ENCODE measurements at places on chromosomes 7 and 10. TPM values are rescaled to one million over a fixed set of nuclear protein-coding genes. Genes with fewer than 3 reads are reported as not detected.

DNA sequence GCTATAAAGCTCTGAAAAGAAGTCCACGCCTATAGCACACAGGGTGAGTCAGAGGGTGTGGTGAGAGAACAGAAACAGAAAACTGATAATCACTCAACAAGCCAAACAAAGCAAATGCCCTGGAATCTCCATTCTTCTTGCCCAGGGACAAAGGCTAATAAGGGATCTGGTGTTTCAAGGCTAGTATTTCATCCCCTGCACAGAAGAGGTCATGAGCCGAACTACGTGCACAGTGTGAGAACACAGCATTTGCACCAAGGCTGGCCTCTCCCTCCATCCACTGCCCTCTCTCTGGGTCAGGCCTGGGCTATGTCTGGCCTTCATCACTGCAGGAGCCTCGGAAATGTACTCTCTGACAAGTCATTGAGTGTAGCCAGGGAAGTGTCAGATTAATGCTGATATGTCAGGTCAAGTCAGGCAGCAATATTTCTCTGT is 42.7 kb downstream of the PRR15 start:
- DNase-seq, result peak; percentile 51

DNA sequence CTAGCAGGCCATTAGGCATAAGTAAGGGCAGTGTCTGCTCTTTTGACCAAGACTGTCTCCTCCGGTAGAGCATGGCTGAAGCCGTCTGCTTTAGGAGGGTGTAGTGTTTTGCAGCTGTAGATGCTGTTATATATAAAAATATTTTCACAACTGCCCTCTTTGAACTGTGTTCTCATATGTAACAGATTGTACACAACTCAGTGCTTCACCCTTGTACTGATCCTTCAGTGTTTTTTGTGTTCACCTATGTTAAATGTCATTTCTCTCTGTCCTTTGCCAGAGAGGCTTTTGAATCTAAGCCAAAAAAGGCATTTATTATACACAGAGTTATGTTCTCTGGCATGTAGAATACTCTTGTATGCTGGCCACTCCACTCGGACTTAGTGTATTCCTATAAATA is 135.5 kb downstream of the BICC1 start:
- DNase-seq, result peak; percentile 60

GRCh38 chr10:123537188-123537961 is 128.8 kb upstream of the GPR26 start:
- DNase-seq, result no peak

DNA sequence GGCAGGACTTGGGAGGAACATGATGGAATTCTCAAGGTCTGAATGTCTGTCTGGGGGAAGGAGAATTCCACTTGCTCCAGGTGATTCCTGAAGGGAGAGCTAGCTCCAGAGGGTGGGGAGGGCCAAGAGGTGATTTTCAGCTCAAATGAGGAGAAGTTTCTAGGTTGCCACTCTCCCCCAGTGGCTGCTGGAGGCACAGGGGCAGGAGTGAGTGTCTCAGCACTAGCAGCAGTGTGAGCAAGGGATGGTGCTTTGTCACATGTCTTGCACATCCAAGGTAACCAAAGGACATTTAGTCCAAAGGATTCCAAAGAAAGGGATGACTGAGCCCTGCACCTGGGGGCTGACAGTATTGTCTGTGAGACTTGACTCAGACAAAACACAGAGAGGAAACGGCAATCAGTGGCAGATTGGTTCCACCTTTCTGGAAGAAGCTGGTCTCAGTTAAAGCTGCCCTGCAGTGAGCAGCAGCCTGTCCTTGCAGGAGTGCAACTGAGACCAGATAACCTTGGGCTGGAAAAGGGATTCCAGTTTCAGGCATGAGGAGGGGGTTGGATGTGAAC is 51.2 kb upstream of the PCBD1 start:
- no peak for DNase-seq

DNA sequence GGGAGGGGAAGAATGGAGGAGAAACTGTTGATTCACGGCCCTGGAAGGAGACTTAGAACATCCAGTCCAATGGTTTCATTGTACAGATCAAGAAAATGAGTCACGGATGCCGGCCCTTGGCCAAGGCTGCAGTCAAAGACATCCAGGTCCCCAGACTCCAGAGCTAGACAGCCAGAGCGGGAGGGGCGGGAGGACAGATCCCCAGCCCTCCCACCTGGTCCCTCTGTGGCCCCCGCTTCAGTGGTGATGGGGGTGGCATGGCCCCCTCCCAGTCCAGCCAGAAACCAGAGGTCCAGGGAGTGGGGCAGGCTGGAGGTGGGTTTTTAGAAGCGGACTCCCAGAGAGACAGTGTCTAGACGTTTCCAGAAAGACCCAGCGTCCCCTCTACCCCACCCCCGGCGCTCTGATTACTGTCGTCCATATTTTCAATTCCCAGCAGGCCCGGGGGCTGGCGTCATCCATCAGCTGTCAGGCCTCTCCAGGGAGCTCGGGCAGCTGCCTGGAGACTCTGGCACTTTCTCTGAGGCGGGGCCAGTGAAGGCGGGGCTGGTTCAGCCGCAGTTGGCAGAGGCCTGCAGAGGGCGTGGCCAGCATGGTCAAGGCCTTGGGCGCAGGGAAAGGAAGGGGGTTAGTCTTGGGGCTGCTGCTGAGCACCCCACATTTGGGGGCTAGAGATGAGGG is 8.0 kb upstream of the HSPB1 start:
- peak; percentile 97 for DNase-seq

GRCh38 chr10:50556237-50557120 is 67.3 kb downstream of the SGMS1 start:
- no peak for DNase-seq

- peak; percentile 19 for DNase-seq
Observed at GRCh38 chr7:24419077-24419476, 135.1 kb downstream of the NPY start.

MMP21 gene
- total RNA-seq, result 0.41 TPM

PSD gene
- 6.2 TPM for total RNA-seq

TRIL gene
- total RNA-seq, result 23.9 TPM
